Amygdala (tissue), 56 donors: ENCODE measurements at places on chromosomes 1 and 21.

DNA sequence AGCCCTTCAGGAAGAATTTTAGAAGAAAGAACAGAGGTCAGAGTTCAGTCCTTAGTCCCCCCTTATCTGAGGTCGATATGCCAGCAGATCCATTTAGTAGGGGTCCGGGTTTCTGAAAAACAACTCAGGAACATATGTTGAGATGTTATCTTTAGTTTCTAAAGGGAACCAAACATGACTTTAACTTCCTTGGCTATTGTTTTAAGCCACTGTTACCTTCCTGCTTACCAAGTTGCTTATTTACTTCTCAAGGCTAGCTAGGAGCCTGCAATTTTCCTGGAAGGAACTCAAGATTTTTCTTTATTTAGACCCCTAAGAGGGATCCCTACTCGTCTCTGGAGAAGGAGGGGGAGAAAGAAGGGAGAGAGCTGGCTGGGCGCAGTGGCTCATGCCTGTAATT is 54.3 kb downstream of the KCNC4 start:
- no peak for DNase-seq

DNA sequence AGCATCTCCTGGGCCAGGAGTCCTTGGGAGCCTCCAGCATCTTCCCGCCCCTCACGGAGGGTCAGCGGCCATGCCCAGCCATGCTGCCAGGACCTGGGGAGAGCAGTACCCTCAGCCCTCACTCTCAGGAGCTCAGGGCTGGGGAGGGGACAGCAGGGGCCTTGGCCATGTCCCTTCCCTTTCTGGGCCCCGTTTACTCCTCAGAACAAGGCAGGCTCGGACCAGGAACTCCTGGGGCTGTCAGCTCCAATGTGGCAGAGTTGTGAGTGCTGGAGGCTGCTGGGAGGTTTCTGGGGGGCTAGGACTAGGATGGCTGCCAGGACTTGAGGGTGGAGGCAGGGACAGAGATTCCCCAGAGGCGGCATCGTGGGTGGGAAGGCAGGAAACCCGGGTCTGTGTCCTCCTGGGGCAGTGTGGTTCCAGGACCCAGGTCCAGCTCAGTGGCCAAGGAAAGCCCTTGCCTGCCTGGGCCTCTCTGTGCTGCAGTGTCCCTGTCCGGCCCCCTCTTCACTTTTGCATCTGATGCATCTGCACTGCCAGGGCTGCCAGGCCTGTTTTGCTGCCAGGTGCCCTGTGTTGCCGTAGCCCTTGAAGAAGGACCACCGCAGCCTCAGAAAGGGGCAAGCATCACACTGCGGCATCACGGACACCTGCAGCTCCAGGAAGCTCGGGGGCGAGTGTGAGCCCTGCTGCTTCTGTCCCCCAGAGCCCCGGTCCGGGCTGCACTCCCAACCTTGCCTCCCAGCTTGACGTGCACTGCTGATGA is 223.9 kb downstream of the CAMTA1 start:
- DNase-seq, result no peak

- no peak for DNase-seq
Observed at GRCh38 chr1:61343734-61344420, 261.5 kb downstream of the NFIA start.

GRCh38 chr1:7587108-7587772 is 183.9 kb upstream of the VAMP3 start:
- DNase-seq, result no peak

DNA sequence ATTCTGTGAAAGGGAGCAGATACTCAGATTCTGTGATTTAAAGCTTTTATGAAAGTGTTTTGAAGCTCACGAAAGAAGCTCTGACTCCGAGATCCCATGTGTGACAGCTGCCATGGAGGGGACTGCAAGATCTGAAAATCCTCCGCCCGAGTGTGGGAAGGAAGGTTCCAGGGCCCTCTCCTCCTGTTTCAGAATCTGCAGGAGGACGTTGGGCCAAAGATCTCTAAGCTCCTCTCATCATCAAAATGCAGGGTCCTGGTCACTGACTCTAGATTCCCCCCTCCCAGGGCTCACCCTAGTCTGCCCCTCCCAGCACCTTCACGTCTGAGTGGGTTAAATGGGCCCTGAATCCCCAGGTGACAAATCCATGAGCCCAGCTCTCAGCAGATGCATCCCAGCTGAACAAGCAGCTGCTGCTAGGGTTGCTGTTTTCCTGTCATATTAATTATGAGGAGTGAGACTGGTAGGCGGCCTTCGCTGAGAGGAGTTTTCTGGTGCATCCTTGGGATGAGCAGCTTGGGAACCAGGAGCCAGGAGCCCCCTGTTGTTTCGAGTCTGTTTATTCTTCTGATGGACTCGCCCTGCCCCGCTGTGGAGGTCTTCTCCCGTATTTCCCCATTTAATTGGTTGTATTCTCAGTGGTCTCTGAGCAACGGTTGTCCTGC is 402.0 kb downstream of the MATN1 start:
- DNase-seq, result no peak

DNA sequence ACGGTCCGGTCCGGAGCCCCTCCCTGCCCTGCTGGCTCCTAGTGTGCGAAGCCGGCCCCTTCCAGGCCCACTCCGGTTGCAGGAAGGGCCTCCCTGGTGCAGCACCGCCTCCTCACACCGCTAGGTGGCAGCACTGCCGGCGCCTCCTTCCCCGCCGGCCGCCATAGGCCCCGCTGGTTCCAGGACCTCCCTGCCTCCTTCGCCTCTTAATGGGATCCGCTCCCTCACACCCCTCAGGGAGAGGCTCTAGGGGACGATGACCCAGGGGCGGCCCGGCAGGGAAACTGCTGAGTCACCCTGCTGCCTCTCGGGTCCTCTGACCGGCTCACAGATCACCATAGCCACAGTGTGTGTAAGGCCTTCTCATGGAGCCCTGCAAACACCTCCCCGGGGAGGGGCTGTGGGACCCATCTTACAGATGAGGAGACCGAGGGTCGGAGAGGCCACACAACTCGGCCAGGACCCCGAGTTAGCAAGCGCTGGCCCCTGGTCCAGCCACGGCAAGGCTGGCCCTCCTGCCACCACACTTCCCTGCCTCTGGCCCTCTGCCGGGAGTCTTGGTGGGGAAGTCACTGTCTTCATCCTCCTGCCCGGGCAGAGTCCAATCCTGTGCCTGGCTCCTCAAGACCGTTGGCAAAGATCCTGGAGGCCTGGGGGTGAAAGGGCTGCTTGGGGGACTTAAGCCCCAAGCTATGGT is 1.6 kb upstream of the AJAP1 start:
- DNase-seq, result peak; percentile 51

GRCh38 chr1:57252597-57253294 is 171.1 kb downstream of the DAB1 start:
- no peak for DNase-seq

DNA sequence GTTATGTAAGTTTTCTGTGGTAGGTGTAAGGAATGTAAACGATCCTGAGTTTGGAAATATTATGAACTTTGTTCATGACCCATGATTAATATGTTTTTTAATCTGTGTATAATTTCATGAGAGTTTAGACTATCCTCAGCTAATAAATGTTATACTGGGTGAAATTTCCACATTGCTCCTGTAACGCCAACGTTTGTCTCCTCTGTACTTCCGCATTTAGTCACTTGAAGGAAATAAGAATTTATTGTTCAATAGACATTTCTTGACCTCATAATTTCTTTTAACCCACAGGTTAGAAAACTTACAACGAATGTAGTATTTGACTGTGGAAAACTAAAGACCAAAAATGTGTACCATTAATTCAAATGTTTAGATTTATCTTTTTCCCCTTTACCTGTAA is 876 bp downstream of the KCNJ15 start:
- DNase-seq, result no peak

- DNase-seq, result no peak
Observed at GRCh38 chr1:159444511-159444910, 5.0 kb downstream of the OR10J1 start.

DNA sequence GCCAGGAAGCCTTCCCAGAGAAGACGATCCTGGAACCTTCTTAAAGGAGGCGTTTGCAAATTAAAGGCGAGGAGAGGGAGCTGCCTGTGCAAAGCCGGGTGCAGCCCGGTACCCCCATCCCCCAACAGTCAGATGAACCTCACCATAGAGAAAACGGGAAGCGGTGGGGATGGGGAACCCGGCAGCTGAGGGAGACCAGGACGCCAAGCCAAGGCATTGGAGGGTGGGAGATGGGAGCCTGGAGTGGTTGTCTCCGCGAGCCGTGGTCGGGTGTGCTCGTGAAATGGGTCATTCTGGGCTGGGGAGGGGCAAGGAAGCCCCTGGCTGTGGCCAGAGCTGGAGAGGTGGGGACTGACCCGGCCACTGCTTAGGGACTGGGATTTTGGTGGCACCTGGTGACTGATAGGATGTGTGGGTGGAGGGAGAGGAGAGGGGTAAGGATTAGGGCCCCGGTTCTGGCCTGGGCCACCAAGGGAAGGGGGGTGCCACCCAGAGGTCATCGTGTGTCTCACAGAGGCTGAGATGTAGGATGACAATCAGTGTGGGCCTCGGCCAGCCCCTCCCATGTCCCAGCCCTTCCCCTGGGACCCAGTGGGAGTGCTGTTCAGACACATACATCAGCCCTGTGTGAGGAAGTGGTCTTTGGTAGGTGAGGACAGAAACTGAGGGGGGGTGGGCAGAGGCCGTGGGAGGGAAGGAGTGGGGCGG is 676 bp upstream of the PADI2 start:
- no peak for DNase-seq

GRCh38 chr1:99659755-99660210 is 13.9 kb downstream of the PALMD start:
- DNase-seq, result no peak

DNA sequence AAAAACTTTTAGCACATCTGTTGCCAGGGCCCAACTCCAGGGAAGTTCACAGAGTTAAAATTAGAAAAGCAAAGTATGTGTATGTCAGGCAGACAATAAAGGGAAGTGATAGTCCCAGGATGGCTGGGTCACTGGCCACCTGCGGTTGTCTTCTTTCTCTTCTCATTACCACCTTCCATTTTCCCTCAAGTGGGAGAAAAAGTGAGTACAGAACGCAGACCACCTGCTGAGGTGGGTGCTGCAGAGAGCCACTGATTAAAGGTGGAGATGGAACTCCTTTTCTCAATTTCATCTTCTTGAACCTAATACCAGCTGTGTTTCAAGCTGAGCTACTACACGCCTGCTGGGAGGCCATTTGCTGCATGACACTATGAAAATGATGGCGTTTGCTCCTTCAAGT is 88.8 kb upstream of the PDE4B start:
- no peak for DNase-seq
